ENCODE measurements at places on chromosomes 1 and 21. TPM values are rescaled to one million over a fixed set of nuclear protein-coding genes. Genes with fewer than 3 reads are reported as not detected.
A peak's percentile ranks its signal among the peaks of the same experiment; 100 is the strongest.

- DNase-seq, result peak; percentile 42
Observed at GRCh38 chr1:153932156-153933131, 9.7 kb upstream of the GATAD2B start.

The ANGPTL3 gene
- total RNA-seq, result not detected

The KRTAP10-4 gene
- total RNA-seq, result not detected

DNA sequence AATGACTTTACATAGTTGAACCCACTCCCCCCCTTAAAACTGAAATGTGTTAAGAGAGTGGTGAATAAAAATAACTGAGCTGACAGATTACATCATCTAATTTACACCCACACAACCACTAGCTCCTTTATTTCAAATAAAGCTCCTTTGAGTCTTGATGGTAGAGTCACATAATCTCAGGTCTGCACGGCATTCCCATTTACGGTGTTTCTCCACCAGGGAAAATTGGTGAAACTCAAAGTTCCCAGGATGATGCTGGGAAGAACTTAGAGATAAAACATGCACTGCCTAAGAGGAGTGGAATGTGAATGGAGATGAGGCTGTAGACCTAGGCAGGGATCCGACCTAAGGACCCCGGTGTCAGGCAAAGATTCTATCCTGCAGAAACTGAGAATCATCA is 727.8 kb upstream of the ADAMTS5 start:
- DNase-seq, result no peak

The PTPN7 gene
- 2.2 TPM for total RNA-seq

- DNase-seq, result peak; percentile 93
Observed at GRCh38 chr1:201538612-201539551, at the start of gene NAV1. TSS of gene NAV1 (plus strand) at chr1:201539127. CDS start at chr1:201622885, 83,758 bp downstream.

DNA sequence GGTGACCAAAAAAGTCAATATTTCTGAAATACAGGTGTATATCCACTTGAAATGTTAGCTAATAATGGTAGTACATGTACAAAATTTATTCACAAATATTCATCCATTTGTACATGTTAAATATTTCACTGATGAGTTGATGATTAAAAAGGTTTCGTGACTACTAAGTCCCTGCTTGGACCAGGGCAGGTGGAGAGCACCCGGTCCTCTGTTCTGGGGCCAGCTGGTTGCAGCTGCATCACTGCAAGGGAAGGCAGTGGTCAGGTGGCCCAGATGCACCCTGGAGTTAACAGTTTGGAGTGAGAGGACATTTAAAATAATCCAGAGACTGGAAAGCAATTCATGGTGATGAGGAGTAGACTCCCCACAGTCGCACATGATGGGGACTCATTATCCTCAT is 141.2 kb downstream of the ZBTB18 start:
- DNase-seq, result no peak

- no peak for DNase-seq
Observed at GRCh38 chr1:167297222-167298214, 76.8 kb downstream of the POU2F1 start.

The RIIAD1 gene
- not detected for total RNA-seq

Measured in posterior vena cava (tissue), 2 donors.